ENCODE measurements at places on chromosomes 16 and 17. TPM values are rescaled to one million over a fixed set of nuclear protein-coding genes. Genes with fewer than 3 reads are reported as not detected.

GRCh38 chr17:46865100-46865499 is 13.7 kb downstream of the WNT9B start:
- DNase-seq = no peak

- DNase-seq = no peak
Observed at GRCh38 chr17:36500745-36501225, 14.3 kb downstream of the ZNHIT3 start.

DNA sequence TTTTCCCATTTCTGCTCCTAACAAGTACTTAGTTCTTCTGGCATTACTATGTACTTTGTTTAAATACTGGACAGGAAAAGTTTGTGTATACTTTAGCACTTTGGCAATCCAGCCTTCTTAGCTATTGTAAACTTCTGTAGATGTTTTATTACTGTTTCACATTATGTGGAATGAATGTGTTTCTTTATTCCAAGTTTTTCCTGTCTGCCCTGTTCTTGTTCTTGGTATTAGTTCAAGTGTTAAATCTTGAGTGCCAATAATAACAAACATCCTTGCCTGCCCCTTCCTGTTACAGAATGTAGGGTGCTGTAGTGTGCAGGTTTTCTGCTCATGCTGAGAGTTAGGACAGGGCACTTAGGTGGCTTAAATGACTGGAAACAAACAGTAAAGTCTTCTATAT is 7.3 kb upstream of the CAPNS2 start:
- no peak for DNase-seq

DNA sequence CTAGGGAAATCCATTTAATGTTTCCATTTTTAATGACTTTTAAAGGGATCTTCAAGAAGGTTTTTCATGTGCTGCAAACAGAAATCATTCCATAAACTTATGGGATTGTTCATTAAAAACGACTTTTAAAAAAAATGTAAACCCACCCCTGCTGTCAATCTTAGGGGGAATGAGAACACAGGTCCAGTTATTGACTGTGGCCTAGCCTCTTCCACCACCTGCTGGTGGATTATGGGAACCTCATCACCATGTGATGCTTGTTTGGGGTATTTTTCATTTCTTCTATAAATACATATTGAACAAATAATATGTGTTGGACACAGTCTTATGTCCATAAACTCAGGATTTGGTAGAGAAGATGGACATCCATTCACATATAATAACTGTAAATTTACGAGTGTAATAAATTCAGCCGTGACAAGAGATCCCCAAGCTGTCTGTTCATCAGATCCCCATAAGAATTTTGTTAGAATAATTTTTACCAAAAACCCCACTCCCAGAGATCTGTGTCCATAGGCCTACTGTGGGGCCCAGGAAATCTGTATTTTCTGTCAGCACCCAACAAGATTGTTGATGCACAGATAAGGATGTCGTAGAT is 42.0 kb upstream of the TMC5 start:
- DNase-seq = peak; percentile 60

GRCh38 chr17:73210002-73210678 is 17.3 kb downstream of the COG1 start:
- no peak for DNase-seq

DNA sequence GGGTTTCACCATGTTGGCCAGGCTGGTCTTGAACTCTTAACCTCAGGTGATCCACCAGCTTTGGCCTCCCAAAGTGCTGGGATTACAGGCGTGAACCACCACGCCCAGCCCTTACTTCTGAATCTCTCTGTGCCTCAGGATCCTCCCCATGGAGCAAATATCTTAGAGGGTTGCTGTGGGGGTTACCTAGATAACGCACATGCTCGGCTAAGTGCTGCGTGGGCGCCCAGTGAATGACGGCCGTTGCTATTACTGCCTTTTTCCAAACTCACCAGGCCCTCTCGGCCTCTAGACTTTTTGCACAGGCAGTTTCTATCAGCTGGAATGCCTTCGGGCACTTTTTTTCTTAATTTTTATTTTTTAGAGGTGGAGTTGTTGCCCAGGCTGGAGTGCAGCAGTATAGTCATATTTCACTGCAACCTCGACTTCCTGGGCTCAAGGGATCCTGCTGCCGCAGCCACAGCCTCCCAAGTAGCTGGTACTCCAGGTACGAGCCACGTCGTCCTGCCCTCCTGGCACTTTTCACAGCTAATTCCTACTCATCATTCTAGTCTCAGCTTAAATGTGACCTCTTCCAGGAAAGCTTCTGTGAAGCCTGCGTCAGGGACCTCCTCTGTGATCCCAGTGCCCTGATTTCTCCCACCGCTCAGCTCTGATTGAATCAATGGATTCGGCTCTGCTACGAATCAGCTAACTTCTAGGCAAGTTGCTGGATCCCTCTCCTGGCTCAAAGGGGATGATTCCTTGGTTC is 8.6 kb downstream of the CCDC102A start:
- no peak for DNase-seq

- no peak for DNase-seq
Observed at GRCh38 chr17:21003007-21003621, 39.7 kb downstream of the USP22 start.

DNA sequence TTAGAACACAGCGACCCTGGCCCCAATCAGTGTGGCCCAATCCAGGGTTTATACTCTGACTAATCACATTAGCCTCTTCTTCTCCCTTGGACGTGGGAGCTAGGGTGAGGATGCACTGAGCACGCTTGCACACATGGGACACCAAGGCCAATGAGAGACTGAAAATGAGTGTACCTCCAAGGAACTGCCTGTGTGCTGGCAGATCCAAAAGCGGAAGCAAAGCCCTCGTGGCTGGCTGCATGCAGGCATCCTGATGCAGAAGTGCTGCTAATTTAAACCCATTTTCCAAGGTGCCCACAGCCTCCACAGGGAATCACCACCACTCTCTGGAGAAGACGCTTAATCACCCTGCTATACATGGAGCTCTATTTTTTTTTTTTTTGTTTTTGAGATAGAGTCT is 375.3 kb upstream of the XYLT1 start:
- DNase-seq = no peak

DNA sequence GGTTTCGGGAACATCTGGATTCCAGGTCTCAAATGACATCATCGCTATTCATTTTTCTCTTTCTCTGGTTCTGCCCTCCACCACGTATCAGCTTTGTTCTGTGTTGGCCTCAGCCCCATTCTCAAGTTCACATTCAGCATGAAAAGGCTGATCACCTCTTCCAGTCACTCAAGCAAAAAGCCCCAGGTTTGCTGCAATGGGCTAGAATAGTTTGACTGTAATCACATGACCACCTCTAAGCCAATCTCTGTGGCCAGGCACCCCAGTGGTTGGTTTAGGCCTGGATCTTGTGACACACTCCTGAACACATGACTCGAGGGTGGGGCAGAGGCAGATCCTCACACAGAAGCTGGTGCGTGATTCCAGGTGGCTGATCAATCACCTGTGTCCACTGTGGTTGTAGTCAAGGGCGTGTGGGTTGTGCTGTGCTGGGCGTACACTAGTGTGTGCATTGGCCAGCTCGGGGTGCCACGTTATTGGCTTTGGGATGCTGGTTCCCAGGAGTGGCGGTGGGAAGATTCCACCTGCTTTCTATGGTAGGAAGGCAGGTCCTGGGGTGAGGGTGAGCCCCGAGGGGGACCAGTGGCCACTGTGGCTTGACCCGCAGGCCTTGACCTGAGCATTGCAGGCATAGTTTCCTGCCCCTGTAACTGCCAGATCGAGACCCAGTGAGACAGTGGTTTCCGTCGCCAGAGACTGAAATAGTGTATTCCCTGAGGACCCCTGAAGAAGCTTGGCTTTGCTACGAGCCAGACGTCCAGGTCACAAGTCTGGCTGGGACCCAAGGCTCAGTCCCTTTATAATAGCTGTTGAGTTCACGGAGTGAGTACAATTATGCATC is 12.0 kb downstream of the EEF2K start:
- no peak for DNase-seq

DNA sequence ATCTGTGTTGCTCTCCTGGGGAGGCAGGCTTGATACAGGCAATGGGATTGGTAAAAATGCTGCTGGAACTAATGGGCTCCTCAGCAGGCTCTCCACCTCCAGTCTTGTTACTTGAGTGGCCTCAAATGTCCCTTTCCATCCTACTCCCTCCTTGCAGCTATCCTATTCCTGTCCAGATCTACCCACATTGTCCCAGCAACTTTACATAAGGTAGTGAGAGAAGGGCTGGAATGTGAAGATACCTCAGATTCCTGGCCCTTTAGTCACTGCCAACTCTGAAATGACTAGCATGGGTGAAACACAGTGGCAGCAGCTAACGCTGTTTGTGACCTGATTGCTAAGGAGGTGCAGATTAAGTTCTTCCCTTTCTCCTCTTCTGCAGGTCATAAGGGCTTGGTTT is 210.1 kb upstream of the HS3ST4 start:
- no peak for DNase-seq

DNA sequence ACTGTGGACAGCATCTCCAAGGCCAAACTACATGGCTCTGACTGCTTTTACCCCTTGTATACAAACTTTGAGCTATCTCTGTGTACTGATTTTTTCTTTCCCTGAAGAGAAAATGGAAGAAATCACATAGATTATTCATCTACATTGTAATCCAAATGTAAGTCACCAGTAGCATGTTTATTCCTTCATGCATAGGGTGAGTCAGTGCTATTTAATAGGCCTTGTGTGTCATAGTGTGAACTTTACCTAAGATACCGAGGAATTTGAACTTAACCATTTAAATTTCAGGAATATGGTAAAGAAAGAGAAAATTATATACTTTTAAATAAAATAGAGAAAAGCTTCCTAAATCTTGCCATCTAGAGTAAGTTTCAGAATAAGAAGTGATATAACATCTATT is 16.5 kb downstream of the PHKB start:
- DNase-seq = peak; percentile 3

DNA sequence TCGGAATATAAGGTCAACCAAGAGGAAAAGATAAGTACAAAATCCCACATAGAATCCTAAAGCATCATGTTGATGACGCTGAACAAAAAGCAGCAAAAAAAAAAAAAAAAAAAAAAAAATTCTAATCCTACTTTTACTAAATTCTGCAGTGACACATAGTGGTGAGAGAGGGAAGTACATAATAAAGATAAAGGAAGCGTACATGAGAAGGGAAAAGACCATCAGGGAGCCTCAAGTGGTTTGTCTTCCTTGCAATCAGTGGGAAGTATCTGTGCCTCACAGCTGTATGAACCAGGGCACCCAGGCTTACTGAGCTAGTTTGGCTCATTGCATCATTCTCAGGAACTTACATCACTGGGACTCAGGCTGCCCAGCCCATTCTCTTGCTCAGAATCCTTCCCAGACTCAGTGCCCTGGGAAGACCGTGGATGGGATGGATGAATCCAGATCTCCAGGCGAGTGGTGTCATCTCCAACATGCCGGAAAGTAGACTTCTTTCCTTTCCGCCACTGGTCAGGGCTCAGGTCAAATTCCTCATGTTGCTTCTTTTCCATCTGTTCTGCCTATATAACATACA is 21.2 kb downstream of the SMG6 start:
- DNase-seq = peak; percentile 69

DNA sequence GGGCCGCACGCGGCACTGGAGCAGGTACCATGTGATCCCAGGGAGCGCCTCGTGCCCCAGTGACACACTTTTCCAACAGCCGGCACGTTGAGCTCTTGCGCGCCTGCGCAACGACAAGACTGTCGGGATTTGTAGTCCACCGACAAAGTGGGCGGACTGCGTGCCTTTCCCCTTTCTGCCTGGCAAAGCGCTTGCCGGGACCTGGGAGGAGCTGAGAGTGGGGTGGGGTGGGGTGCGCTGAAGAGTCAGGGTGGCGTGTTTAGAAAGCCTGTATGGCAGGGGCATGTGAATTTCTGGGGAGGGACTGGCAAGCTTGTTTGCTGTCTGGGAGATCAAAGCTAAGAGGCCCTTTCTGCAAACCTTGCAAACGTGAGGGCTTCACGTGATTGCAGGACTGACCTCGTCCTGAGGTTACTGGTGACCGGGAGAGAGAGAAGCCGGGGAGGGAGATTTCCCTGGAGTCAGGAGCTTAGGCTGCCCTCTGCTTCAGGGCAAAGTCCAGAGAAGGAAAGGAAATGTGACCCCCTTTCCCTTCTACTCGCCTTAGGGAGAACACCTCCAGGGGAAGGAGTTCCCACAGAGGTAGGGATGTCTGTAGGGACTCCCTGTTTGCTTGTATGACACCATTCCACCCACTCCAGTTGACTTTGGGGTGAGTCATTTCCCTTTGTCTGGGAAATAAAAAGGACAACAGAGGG is 429 bp upstream of the NR1D1 start:
- peak; percentile 98 for DNase-seq

DNA sequence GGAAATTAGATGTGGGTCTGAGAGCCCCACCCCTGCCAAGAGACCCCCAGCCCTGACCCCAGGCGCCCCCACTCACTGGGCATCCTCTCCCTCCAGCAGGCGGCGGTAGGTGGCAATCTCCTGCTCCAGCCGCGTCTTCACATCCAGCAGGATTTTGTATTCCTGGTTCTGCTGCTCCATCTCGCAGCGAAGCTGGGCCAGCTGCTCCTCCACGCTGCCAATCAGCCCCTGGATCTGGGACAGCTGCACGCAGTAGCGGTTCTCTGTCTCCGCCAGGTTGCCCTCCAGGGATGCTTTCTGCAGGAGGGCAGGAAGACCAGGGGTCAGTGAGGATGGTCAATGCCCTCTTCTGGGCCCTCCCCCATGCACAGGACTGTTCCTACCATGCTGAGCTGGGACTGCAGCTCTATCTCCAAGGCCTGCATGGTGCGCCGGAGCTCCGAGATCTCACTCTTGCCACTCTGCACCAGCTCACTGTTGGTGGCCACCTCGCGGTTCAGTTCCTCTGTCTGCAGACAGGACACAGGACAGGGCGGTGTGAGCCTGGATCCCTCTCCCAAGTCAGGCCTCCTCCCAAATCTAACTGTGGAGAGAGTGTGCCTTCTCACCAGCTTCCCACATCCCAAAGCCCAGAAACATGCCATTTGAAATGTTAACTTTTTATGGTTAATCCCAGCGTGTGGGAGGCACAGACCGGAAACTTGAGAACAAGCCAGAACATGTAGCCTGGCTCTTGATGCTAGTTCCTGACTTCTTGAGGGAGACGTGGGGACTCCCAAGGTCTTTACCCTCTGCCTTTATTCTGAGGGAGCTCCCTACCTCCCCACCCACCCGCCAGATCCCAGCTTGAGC is 3.6 kb downstream of the KRT17 start:
- no peak for DNase-seq

- peak; percentile 40 for DNase-seq
Observed at GRCh38 chr16:89687092-89687940, 827 bp downstream of the CDK10 start.

Gene SOST
- 0.24 TPM for total RNA-seq

Gene CCL16
- not detected for total RNA-seq

Gene EFCAB5
- not detected for total RNA-seq

Gene HOXB4
- total RNA-seq = 6.3 TPM

Data from A172 (cell line).